ENCODE measurements at places on chromosomes 2 and 18.
A peak's percentile ranks its signal among the peaks of the same experiment; 100 is the strongest.

- peaks cover 2% of the 10 kb centered on the region for H3K27me3 ChIP-seq
- H3K4me1 ChIP-seq = no peaks in the 10 kb centered on the region
- no peak for DNase-seq
- no peaks in the 10 kb centered on the region for H3K36me3 ChIP-seq
- H3K27ac ChIP-seq = no peak overlapping the region
Observed at GRCh38 chr2:70837980-70838925, 2.6 kb upstream of the CD207 start.

GRCh38 chr2:27264253-27264752, 1.5 kb upstream of the SLC30A3 start:
- H3K27ac ChIP-seq = no peak overlapping the region
- H3K4me1 ChIP-seq = peaks cover 19% of the 10 kb centered on the region

- no peaks in the 10 kb centered on the region for H3K4me1 ChIP-seq
- DNase-seq = no peak
- H3K4me3 ChIP-seq = no peak overlapping the region
- H3K27me3 ChIP-seq = no peaks in the 10 kb centered on the region
- no peak overlapping the region for H3K27ac ChIP-seq
Observed at GRCh38 chr18:41965634-41966255, 10.7 kb downstream of the PIK3C3 start.

- no peak overlapping the region for H3K27ac ChIP-seq
- H3K36me3 ChIP-seq = no peaks in the 10 kb centered on the region
- DNase-seq = no peak
Observed at GRCh38 chr2:190791347-190791975, 89.2 kb upstream of the GLS start.

DNA sequence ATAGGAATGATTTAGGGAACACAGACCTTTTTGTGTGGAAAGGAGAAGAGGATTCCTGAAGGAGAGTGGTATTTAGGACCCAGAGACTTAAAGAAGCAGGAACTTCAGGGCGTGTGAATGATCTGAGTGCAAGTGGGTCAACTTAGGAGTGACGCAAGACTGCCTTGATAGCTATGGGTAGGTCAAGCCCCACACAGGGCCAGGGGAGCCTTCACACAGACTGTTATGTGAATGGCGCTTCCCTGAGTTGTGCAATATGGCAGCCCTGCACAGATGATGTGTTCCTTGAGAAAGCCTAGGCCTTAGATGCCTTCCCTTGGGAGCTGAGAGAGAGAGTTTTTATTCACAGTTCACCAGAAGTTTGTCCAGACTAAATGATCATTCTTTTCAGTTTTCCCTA, 47.1 kb upstream of the IGFBP5 start:
- no peak overlapping the region for H3K4me3 ChIP-seq
- no peaks in the 10 kb centered on the region for H3K27me3 ChIP-seq
- DNase-seq = no peak

- no peaks in the 10 kb centered on the region for H3K4me1 ChIP-seq
- H3K4me3 ChIP-seq = no peak overlapping the region
- DNase-seq = no peak
- H3K27ac ChIP-seq = no peak overlapping the region
- H3K27me3 ChIP-seq = no peaks in the 10 kb centered on the region
Observed at GRCh38 chr2:230751062-230751461, 38.4 kb downstream of the CAB39 start.

DNA sequence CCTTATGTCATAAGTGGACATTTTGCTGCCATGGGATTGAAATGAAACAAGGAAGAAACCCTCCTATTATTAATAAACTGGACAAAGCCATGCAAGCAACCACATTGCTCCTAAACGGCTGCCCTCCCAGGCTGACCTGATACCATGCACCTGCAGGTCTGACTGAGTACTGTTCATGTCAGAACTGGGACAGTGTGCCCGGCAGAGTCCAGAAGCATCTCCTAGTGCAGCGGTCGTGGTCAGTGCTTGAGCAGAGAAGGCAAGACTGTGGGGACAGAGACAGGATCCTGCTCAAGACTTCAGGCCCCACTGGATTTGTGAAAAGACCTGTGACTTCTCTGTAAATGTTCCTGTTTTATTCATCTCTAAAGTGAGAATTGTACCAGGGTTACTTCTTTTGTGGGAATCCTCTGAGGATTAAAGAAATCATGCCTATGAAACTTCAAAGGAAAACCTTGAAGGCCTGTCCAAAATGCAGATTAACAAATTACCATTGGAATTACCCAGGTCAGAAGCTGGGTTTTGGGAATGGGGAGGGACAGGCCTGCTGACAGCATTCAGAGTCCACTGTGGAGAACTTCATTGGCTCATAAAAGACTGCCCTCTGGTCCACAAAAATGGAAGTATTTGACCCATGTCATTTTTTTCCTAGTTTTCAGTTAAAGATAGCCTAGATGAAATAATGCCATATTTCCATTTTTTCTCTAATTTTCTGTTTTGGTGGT, 13.9 kb downstream of the RNF144A start:
- DNase-seq = peak; percentile 42
- H3K4me3 ChIP-seq = no peak overlapping the region
- peaks cover 4% of the 10 kb centered on the region for H3K4me1 ChIP-seq
- H3K27ac ChIP-seq = no peak overlapping the region
- H3K27me3 ChIP-seq = no peaks in the 10 kb centered on the region

DNA sequence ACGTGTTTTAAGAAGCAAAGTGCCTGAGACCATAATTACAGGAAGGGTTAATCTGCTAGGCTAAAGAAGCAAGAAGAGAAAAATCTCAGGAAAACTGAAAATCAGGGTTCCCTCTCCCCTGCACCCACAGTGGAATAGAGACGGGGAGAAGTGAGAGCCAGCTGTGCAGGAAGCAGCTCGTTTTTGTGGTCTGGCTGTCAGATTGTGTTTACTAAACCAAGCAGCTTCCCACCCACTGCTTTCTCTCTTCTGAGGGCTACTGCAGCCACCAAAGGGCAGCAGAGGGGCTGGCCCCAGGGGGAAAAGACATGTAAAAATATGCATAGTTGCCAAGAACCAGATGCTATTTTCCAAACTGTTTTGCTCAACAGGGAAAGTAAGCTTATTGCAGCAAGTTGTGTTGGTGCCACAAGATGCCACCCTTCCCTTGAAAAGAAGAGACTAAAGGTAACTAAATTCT, 72.6 kb upstream of the THUMPD2 start:
- H3K27ac ChIP-seq = no peak overlapping the region
- no peak for DNase-seq
- H3K4me1 ChIP-seq = peaks cover 3% of the 10 kb centered on the region
- H3K36me3 ChIP-seq = no peaks in the 10 kb centered on the region
- H3K4me3 ChIP-seq = no peak overlapping the region
- H3K27me3 ChIP-seq = no peaks in the 10 kb centered on the region

All from H1 (cell line).